ENCODE measurements at places on chromosomes 12 and 14.

- no peak for DNase-seq
Observed at GRCh38 chr12:133233006-133233405, 2.7 kb downstream of the ANHX start.

- DNase-seq: no peak
Observed at GRCh38 chr14:80549141-80549540, 337.8 kb upstream of the DIO2 start.

GRCh38 chr12:66647034-66647691 lies 31.7 kb downstream of the GRIP1 start:
- DNase-seq: no peak

GRCh38 chr12:113368331-113368730 lies 9.9 kb downstream of the PLBD2 start:
- peak; percentile 34 for DNase-seq

DNA sequence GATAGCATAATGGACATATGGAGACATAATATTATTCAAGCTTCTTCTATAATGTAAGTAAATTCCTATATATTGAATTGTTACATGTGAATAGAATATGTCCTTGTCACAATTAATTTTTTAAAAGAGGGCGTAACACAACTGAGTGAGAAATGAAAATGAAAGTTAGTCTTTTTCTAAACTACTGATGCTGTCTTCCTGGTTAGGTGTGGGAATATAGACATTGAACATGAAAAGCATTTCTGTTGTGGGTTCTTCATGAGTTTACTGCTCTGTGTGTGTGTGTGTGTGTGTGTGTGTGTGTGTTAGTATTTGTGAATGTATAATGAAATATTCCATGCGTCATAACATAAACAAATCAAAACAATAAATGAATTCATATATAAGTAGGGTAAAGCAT lies 40.5 kb upstream of the RTL1 start:
- no peak for DNase-seq

GRCh38 chr14:105153331-105153731 lies 15.2 kb downstream of the JAG2 start:
- DNase-seq: no peak

GRCh38 chr12:56687223-56688128 lies 608 bp downstream of the PTGES3 start:
- peak; percentile 69 for DNase-seq

DNA sequence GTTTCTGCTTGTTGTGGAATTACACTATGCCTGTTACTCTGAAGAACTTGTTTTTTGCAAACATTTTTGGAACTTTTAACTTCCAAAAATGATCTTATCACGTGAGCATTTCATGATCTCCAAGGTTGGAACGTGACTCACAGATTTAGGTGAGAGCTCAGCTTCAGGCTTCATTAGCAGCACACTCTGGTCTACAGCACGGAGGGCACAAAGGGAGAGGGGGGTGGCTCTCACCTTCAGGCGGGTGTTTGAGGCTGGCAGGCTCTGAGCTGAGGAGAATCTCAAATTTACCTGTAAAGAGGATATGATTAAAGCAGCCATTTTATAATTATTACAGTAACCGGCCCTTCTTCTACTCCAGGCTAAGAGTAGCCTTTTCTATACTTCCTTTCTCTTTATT lies 45.3 kb upstream of the PZP start:
- no peak for DNase-seq

- peak; percentile 89 for DNase-seq
Observed at GRCh38 chr12:120225200-120225558, 24.3 kb upstream of the RPLP0 start.

DNA sequence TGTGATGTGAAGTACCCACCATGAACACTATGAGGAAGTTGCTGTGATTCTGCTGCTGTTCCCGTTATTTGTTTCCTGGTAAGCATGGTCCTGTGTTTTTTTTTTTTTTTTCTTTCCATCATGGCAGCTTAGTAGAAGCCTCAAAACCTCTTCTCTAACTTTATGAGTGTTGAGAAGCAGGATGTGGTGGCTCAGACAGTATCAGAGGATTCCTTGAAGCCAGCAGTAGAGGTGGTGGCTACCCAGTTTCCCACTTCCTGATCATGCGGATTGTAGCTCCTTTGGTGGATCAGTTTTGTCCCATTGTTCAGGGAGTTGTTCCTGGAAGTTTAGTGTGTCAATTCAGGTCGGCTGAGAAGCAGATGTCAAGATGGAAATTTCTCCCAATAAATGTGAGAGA lies 175.8 kb downstream of the ATP23 start:
- no peak for DNase-seq

DNA sequence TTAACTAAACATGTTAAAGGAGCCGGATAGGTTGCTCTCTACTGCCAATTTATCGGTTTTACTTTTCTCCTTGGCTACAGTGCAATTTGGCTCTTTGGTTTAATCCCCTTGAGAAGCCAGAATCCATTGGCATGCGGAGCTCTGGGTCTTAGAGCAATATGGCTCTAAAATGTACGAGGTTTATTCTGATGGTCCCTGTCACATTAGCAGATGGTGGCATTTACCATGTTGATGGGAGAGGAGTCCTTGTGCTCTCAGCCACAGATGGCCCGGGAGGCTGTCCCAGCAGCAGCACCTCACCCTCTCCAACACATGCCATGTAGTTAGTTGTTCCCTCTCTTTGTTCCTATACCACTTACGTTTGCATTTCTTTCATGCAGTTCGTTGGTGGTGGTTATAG lies 179.7 kb downstream of the RGS6 start:
- DNase-seq: peak; percentile 60

DNA sequence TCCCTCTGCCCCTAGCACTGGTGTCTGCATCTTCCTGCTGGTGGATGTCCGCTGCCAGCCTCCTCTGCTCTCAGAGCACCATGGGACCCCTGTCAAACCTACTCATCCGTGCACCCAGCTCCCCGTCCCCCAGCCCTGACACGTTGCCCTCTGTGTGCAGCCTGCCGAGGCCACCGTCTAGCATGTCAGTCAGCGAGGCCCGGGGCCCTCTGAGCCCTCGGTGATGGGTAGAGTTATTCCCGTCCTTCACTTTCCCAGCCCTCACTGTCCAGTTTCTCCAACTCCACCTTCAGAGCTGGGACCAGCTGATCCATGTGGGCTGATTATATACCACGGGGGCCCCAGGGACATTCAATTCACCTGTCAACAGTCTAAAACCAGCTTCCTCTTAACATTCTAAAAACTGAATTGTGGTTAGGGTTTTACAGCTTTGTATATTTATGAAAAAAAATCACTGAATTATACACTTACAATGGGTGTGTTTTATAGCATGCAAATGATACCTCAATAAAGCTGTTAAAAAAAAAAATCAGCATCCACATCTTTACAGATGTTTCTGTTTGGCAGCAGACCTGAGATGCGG lies 61.3 kb downstream of the CCDC88C start:
- DNase-seq: no peak

DNA sequence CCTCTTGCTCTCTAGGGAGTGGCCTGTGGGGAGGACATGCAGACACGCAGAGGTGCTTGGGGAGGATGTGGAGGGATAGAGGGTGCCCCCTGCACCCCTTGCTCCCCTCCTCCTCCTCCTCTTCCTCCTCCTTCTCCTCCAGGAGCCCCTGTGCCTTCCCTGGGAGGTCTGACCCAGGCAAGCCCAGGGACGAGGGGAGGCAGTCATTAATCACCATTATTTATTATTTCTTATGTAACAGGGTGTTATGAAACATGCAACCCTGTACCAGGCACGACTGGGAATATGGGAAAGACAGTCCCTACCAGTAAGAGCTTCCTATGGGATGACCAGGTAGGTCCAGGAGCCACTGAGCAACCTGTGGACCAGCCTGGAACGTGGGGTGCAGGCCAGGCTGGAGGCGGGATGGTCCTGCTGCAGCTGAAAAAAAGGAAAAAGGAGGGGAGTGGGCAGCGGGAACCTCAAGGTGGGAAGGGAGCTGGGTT lies 22.5 kb upstream of the PGF start:
- no peak for DNase-seq

GRCh38 chr12:24850496-24850895 lies 98.4 kb downstream of the BCAT1 start:
- peak; percentile 12 for DNase-seq

- no peak for DNase-seq
Observed at GRCh38 chr14:65847075-65847847, 434.7 kb downstream of the FUT8 start.

GRCh38 chr12:28699029-28699428 lies 450.0 kb upstream of the FAR2 start:
- DNase-seq: no peak

GRCh38 chr12:130603396-130603965 lies 112.6 kb downstream of the RIMBP2 start:
- no peak for DNase-seq

GRCh38 chr12:80038062-80038560 lies 61.2 kb upstream of the OTOGL start:
- DNase-seq: no peak

GRCh38 chr12:30985814-30986452 lies 59.4 kb downstream of the TSPAN11 start:
- DNase-seq: peak; percentile 74

- DNase-seq: no peak
Observed at GRCh38 chr14:67411820-67412421, at the start of gene PLEK2. PLEK2 (minus strand) TSS chr14:67412165; CDS start chr14:67412059, 106 bp downstream.

GRCh38 chr14:71591929-71592328 lies 340.3 kb upstream of the RGS6 start:
- peak; percentile 43 for DNase-seq

DNA sequence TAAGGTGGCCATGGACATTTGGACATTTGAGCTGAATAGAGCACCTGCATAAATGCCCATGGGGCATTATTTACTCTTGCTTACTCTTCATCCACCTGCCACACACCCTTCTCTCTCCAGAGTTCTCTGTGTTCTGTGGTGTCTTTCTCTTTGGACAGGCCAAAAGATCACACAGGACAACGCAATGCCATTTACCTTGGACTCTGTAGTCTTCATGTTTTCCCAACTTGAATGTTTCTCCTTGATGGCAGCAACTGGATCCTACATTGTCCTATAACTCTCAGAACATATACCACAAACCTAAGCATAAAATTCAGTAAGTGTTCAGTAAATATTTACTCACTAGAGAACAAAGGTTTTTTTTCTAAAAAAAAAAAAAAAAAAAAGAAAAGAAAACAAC lies 41.7 kb upstream of the PTHLH start:
- no peak for DNase-seq

- DNase-seq: no peak
Observed at GRCh38 chr14:100268591-100269207, 29.8 kb downstream of the YY1 start.

GRCh38 chr12:13033476-13033875 lies 10.7 kb upstream of the FAM234B start:
- DNase-seq: no peak

DNA sequence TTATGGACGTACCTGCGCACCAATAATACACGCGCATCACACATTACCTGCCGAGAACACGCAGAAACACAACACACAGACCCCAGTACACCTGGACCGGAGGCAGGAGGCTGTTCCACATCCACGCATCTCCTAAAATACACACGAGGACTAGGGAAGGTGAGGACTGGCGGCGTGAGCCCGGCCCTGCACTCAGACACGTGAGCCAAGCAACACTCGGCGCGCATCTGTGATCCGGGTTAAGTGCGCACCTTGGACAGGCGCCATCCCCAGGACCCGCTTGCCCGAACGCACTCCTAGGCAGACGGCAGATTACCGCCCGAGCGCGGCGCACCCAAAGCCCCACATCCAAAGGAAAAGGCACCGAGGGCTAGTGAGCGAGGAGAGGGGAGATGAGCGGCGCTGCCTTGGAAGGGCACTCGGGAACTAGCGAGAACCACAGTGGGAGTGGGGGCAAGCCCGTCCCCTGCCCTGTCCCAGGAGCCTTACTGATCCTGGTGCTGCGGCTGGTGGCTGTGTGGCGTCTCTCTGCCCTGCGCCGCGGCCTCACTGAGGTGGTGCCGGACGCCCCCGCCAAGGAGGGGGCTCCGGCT lies 417 bp downstream of the GLS2 start:
- DNase-seq: peak; percentile 70

DNA sequence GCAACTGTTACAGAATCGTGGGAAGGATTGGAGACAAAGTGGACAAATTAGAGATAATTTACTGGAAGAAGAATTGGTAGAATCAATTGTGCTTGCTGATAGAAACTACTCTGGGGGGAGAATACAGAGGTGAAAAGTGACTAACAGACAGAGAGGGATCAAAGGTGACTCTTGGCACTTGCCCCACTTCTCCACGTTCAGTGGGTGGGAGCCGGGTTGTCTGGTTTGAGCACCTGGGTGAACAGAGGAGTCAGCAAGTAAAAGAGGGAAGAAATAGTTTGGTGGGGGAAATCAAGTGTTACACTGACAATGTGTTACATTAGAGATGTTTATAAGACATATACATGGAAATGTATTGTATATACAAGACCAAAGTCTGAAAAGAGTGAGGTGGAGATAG lies 69.1 kb downstream of the PPP2R5E start:
- DNase-seq: no peak

DNA sequence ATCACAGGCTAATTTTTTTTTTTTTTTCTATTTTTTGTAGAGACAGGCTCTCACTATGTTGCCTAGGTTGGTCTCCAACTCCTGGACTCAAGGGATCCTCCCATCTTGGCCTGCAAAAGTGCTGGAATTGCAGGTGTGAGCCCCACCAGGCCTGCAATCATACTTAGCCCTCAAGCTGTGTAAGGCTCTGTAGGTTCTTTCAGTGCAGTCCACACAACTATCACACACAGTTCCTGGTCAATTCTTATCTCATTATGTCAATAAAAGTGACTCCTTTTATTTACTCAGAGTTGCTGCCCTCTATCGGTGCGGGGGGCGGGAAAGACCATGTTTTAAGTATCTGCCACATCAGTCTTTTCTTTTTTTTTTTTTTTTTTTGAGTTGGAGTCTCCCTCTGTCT lies 29.0 kb downstream of the SLC2A3 start:
- DNase-seq: peak; percentile 40

DNA sequence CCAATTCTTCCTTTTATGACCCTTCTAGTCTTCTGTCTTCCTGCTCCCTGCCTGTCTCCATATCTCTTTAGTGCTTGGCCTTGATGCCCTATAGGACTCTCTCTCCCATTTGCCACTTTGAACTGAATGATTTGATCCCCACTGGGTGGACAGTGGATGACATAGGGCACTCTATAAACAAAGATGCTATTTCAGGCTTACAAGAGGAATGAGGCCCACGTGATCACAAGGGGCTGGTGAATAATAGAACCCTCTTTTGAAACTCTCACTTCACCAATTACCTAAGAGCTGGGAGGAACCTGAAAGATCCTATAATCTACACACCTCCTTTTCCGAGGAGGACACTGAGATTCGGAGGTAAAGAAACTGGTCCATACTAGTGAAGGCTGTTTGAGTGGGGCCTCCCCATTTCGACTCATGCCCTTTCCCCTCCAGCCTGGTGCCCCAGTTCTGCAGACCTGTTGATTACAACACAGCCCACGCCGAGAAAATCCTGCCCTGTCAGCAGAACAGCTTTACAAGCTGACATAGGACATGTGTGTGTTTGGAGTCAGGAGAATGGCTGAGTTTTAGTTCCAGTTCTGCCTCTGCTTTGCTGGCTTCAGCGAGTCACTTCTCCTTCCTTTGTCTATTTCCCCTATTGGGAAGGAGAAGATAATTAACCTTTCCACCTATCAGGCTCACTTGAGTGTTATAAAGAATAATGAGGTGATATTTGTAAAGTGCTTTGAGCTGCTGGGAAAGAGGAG lies 400.3 kb downstream of the ZFP36L1 start:
- no peak for DNase-seq

- no peak for DNase-seq
Observed at GRCh38 chr12:92606956-92607355, 95.8 kb upstream of the PLEKHG7 start.

- no peak for DNase-seq
Observed at GRCh38 chr12:112906712-112907414, at the start of gene OAS1. OAS1 (plus strand) TSS chr12:112906962; CDS start chr12:112907040, 78 bp downstream.

All from NCI-H82 (cell line).